Bone marrow (tissue), 2 donors: ENCODE measurements at places on chromosomes 7 and 10.

GRCh38 chr10:124911124-124912067 lies 30.5 kb upstream of the ZRANB1 start:
- DNase-seq = no peak

DNA sequence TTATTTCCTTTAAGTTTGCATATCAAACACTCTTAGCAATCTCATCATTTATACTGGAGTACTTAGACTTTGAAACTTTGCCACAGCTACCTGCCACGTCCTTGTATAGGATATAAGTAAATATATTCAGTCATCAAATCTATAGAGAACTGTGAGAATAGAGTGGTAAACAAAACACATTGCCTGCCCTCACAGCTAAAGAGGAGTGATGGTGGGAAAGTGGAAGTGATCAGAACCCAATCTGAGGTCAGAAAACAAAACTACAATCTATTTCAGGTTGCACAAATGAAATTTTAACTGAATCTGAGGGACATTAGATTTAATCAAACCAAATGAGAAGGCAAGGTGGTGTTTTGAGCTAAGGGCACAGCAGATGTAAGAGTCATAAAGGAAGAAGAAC lies 74.8 kb downstream of the ZEB1 start:
- no peak for DNase-seq

- no peak for DNase-seq
Observed at GRCh38 chr7:33854801-33855350, 50.5 kb upstream of the BMPER start.

- DNase-seq = peak; percentile 85
Observed at GRCh38 chr7:66740302-66740979, at the start of gene RABGEF1. RABGEF1 (plus strand) TSS chr7:66740733; CDS start chr7:66771900, 31,167 bp downstream.

- no peak for DNase-seq
Observed at GRCh38 chr10:10292501-10292900, 725.2 kb upstream of the CELF2 start.

- no peak for DNase-seq
Observed at GRCh38 chr10:75718991-75719390, 287.6 kb downstream of the LRMDA start.
